Naive thymus-derived CD8-positive, alpha-beta T cell (primary cell): ENCODE measurements at places on chromosomes 12 and 14.

DNA sequence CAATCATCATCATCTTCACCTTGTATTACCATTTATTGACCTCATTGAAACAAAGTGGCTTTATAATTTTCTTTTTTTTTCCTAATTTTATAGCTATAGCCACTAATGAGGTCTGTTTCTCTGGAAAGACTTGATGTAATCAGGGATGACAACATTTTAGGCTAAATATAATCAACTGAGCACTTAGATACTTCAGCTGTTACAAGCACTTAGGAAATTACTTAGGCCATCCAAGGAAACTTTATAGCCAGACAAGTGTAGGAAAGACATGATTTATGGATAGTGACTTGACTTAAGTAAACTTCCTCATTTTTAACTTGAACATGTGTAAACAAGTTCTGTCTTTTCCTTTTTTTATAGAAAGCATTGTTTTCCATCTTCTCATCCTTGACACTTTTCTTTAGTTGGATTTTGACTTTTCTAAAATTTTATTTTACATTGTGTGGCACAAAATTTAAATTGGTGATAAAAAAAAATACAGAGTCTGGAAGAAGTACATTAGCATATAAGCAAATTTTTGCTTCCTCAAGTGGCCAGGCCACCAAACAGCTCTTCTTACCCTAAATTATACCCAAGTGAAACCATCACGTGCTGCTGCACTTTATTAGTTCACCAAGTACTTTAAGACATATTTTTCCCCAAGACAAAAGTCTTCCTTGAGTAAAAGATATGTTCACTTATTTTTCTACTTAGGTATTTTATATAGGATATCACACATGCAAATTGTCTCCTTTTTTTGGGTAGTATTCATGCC lies 15.1 kb downstream of the CPNE8 start:
- H3K36me3 ChIP-seq = no peaks in the 10 kb centered on the region
- no peaks in the 10 kb centered on the region for H3K27me3 ChIP-seq
- DNase-seq = no peak
- H3K4me3 ChIP-seq = no peak overlapping the region
- no peaks in the 10 kb centered on the region for H3K4me1 ChIP-seq
- H3K27ac ChIP-seq = no peak overlapping the region

DNA sequence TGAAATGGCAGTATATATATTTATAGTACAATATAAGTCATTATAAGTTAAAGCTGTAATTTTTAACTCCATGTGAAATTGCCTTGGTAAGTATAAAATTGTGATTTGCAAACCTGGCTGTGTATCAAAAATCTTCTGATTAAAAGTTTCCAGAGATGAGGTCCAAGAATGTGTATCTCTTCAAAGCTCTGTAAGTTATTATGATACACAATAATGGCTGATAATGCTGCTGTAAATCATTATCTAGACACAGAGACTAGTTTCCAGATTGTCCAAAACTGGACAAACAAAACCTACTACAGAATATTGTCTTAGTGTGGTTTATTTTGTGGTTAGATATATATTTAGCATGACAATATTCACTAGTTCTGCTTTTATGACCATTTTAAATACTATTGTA lies 514.8 kb downstream of the SLC6A15 start:
- peaks cover 8% of the 10 kb centered on the region for H3K36me3 ChIP-seq
- no peaks in the 10 kb centered on the region for H3K4me1 ChIP-seq
- no peaks in the 10 kb centered on the region for H3K27me3 ChIP-seq
- DNase-seq = no peak
- H3K4me3 ChIP-seq = no peak overlapping the region

DNA sequence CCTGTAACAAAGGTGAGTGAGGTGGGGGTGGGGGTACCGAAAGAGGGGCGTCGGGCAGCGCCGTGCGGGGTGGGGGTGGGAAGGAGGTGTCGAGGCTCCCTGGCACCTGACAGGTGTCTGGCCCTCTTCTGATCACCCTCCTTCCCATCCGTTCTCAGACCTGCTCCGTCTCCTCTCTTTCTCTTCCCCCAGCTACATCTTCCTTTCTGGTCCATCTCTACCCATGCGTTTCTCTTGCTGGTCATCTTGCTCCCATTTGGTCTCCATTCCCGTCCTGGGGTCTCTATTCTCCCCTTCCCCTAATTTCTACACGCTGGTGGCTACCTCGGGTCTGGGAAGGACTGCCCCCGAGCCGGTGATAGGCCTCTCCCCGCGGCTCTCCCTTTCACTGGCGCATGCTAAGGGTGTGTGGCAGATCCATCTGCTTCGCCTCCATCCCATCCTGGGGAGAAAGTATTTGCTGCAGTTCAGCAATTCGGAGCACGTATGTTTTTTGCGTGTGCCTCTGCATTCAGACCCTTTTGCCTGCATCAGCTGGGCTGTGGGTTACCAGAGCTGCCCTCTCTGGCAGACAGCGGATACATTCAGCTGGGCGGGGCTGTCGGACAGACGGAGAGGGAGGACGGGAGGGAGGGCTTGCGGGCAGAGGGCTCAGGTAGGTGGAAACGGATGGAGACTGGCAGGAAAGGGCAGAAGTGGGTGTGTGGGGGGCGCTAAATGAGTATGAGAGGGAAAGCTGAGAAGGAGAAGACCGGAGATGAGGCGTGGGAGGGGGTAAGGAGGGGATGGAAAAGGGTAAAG lies 730 bp downstream of the CLSTN3 start:
- peak; percentile 36 for DNase-seq
- no peaks in the 10 kb centered on the region for H3K27me3 ChIP-seq
- H3K36me3 ChIP-seq = peaks cover 8% of the 10 kb centered on the region
- H3K27ac ChIP-seq = peak overlapping the region; percentile 96
- H3K4me3 ChIP-seq = peak overlapping the region; percentile 96

- DNase-seq = no peak
- H3K27ac ChIP-seq = no peak overlapping the region
- H3K36me3 ChIP-seq = no peaks in the 10 kb centered on the region
- no peaks in the 10 kb centered on the region for H3K4me1 ChIP-seq
- H3K27me3 ChIP-seq = no peaks in the 10 kb centered on the region
- no peak overlapping the region for H3K4me3 ChIP-seq
Observed at GRCh38 chr14:53709381-53709780, 247.2 kb downstream of the BMP4 start.

DNA sequence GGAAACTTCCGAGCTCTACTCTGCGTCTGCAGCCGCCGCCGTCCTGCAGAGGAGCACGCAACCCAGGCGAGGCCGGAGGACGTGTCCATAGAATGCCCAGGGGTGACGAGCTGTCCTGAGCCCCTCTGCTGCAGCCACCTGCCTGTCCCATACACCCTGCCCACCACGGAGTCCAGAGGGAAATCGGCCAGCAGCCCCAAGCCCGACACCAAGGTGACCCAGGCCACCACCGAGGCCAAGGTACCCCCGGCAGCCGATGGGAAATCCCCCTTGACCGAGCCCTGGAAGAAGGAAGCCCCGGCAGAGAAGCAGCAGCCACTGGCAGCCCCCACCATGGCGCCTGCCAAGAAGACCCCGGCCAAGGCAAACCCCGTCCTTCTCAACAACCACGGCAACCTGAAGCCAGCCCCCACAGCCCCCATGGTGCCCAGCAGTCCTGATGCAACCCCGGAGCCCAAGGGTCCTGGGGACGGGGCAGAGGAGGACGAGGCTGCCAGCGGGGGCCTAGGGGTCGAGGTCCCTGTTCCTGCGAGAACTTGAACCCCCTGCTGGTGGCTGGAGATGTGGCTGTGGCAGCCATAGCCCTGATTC lies 128.7 kb upstream of the C14orf180 start:
- H3K36me3 ChIP-seq = peaks cover 9% of the 10 kb centered on the region
- peaks cover 53% of the 10 kb centered on the region for H3K27me3 ChIP-seq
- no peak overlapping the region for H3K4me3 ChIP-seq

DNA sequence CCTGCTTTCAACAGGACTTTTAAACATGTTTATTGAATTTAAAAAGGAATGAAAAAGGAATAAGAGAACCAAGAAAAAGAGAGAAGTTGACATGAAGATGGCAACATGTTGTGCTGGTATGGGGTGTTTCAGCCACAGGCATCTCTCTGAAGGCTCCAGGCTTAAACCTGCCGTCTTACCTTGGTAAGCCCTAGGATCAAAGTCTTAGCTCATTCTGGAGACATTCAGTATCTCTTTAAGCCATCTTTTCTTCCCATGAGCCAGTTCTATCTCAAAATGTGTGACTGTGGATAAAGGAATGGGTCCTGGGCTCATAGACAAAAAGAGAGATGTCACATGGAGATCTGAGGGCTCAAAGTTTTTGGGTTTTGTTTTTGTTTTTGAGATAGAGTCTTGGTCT lies 1.6 kb upstream of the TFCP2 start:
- no peak for DNase-seq
- no peak overlapping the region for H3K4me3 ChIP-seq
- H3K4me1 ChIP-seq = peaks cover 4% of the 10 kb centered on the region
- H3K36me3 ChIP-seq = peaks cover under 1% of the 10 kb centered on the region

GRCh38 chr12:111202237-111202915 lies 166.5 kb downstream of the PHETA1 start:
- H3K4me1 ChIP-seq = peaks cover 6% of the 10 kb centered on the region
- peaks cover 12% of the 10 kb centered on the region for H3K27me3 ChIP-seq
- no peak overlapping the region for H3K4me3 ChIP-seq
- H3K27ac ChIP-seq = no peak overlapping the region

DNA sequence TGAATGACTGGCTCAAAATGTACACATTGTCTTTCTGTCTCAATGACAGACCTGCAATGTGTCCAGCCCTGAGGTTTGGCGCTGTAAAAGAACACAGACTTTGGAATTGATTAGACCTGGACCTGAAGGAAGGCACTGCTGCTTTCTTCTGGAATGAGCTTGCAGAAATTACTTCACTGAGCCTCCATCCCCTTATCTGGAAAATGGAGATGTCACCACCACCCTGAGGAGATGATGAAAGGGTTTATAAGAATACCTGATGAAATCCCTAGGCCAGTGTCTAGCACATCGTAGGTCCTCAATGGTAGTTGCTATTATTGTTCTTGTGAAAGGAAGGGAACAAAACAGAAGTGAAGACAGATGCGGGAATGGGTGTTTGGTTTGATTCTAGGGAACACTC lies 9.7 kb upstream of the WSB2 start:
- H3K27ac ChIP-seq = no peak overlapping the region
- no peak overlapping the region for H3K4me3 ChIP-seq
- no peaks in the 10 kb centered on the region for H3K36me3 ChIP-seq
- peaks cover 11% of the 10 kb centered on the region for H3K4me1 ChIP-seq

GRCh38 chr14:77197988-77198387 lies 16.4 kb downstream of the TMEM63C start:
- no peaks in the 10 kb centered on the region for H3K4me1 ChIP-seq
- DNase-seq = no peak
- H3K27me3 ChIP-seq = peaks cover 12% of the 10 kb centered on the region
- no peak overlapping the region for H3K4me3 ChIP-seq
- no peak overlapping the region for H3K27ac ChIP-seq
- H3K36me3 ChIP-seq = no peaks in the 10 kb centered on the region

DNA sequence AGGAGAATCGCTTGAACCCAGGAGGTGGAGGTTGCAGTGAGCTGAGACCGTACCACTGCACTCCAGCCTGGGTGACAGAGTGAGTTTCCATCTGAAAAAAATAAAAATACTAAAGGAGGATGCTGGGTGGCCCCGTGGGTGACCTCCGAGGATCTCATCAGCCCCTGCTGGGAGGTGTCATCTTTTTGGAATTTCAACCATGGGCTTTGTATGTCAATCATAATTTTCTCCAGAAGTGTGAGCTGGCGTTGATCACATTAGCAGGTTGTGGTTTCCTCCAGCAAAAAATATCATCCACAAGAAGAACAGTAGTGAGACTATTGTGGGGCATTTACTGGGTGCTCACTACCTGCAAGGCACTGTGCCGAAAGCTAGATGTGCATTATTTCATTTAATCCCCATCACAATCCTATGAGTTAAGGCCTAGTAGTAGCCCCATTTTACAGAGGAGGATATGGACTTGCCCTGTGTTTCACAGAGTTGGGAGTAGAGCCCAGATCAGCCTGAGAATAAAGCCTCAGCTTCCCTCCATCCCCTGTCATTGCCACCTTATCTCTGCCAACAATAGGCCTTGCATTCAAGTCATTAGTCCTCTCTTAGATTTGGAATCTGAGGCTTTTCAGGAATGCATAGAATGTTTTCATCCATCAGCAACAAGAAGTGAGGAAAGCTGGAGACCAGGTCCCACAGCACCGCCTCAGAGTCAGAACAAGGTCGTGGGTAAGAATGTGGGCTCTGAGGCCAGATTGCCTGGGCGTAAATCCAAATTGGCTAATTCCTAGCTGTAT lies 39.8 kb downstream of the SVOP start:
- H3K36me3 ChIP-seq = no peaks in the 10 kb centered on the region
- no peak overlapping the region for H3K4me3 ChIP-seq
- DNase-seq = no peak
- no peaks in the 10 kb centered on the region for H3K4me1 ChIP-seq
- no peak overlapping the region for H3K27ac ChIP-seq

DNA sequence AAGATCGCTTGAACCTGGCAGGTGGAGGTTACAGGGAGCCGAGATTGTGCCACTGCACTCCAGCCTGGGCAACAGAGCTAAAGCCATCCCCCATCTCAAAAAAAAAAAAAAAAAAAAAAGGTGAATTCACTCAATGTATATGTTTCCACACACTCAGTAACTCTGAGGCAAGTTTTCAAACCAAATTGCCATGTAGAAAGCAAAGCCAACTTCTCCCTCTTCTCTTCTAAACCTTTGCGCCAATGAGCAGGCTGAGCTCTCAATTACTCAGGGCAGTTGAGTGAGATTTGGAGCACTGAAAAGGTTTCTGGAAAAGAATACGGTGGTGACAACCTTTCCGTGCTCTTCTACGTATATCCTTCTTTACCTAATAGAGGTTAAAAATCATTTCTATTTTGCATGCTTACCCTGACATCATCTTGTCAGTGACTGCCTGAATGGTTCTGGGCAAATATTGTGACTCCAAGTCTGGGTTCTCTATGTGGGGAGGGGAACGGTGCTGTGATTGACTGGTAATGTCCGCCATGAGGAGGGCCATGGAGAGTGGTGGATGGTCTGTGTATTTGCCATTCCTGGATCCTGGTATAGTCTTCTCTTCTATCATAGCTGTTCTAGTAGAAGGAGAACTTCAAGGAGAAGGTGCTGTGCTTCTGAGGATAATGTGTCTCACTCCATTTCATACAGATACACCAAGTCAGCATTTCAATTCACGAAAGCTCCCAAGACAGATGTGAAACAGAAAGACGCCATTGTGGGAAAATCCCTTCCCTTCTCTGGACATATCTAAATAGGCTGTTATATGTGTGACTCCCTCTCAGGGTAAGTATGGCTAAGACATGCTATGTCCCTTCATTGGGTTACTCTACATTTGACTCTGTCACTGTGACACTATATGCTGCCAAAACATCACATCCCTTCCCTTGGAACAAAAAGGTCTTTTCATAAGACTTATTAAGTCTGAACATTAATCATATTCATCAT lies 46.2 kb upstream of the MED13L start:
- H3K27me3 ChIP-seq = no peaks in the 10 kb centered on the region
- no peak for DNase-seq
- H3K4me3 ChIP-seq = peak overlapping the region; percentile 55
- H3K36me3 ChIP-seq = no peaks in the 10 kb centered on the region
- peaks cover 45% of the 10 kb centered on the region for H3K4me1 ChIP-seq
- peak overlapping the region; percentile 63 for H3K27ac ChIP-seq
